ENCODE measurements at places on chromosomes 16 and 17.

DNA sequence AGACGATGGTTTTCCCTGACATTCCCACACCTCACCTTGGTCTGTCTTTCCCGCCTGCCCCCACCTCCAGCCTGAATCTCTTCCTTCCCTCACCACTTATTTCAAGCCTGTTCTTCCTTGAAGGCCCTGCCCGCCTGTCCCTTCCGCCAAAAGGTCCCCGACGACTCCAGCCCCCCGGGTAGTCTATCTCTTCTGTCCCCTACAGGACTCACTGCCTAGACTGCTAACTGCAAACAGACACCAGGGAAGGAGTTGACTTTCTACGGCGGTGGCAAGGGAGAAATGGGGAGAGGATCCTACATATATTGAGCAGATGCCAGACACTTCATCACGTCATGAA lies 53.7 kb downstream of the NT5M start:
- DNase-seq = no peak

GRCh38 chr17:69175625-69176456 lies 34.1 kb upstream of the ABCA6 start:
- DNase-seq = no peak

GRCh38 chr17:57016764-57017116 lies 38.8 kb downstream of the SCPEP1 start:
- no peak for DNase-seq

DNA sequence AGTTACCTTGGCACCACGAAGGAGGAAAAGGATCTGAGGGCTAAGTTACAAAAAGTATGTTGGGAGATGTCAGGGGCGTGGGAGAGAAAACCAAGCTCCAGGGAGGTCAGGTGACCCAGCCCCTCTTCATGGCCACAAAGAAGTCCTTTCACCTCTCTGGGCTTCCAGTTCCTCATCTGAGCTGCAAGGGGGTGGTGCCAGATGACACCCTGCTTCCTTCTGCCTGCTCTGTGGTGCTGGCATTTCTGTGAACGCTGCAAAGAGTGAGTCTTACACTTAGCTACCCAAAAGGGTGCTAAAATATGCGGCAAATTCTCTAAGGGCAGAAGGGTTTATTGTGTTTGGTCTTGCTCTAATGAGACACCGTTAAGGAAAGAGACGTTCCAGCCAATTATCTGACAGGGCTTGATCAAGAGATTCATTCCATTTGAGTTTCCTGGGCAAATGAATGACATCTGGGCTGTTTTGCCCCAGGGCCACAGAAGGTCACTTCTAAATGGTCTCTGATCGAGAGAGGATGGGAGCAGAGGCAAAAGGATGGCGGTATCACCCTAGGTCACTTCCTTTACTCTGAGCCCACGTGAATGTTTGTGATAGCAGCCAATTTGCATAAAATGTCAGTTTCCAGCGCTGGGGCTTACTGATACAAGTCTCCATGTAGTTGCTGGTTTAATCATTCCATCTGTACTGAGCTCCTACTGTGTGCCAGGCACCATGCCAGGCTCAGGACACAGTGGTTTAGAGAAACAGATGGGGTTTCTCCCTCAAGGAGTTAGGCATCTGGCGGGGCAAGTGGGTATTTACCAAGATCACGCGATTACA lies 210.2 kb downstream of the KATNIP start:
- no peak for DNase-seq

GRCh38 chr17:43631429-43631828 lies 30.3 kb downstream of the MEOX1 start:
- no peak for DNase-seq

GRCh38 chr17:34475296-34475695 lies 104.1 kb upstream of the TMEM132E start:
- DNase-seq = no peak

- DNase-seq = no peak
Measured at GRCh38 chr16:12575288-12575687, 228.4 kb downstream of the CPPED1 start.

GRCh38 chr16:52912565-52913173 lies 140.0 kb downstream of the CHD9NB start:
- no peak for DNase-seq

DNA sequence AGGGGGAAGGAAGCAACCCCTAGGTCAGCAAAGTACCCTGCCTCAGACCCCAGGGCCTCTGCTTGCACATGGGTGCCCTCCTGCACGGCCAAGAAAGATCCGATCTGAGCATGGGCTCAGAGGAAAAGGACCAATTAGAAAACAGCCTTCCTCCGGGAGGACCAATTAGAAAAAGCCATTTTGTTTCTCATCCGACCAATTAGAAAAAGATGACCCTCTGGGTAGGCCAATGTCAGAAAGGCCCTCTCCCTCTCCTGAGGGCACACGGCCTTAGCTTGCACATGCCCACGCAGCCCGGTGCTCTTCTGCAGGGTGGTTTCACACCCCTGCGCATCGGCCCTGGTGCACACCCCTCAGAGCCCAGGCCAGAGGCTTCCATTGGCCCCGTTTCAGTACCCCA lies 5.1 kb upstream of the CISD3 start:
- no peak for DNase-seq

DNA sequence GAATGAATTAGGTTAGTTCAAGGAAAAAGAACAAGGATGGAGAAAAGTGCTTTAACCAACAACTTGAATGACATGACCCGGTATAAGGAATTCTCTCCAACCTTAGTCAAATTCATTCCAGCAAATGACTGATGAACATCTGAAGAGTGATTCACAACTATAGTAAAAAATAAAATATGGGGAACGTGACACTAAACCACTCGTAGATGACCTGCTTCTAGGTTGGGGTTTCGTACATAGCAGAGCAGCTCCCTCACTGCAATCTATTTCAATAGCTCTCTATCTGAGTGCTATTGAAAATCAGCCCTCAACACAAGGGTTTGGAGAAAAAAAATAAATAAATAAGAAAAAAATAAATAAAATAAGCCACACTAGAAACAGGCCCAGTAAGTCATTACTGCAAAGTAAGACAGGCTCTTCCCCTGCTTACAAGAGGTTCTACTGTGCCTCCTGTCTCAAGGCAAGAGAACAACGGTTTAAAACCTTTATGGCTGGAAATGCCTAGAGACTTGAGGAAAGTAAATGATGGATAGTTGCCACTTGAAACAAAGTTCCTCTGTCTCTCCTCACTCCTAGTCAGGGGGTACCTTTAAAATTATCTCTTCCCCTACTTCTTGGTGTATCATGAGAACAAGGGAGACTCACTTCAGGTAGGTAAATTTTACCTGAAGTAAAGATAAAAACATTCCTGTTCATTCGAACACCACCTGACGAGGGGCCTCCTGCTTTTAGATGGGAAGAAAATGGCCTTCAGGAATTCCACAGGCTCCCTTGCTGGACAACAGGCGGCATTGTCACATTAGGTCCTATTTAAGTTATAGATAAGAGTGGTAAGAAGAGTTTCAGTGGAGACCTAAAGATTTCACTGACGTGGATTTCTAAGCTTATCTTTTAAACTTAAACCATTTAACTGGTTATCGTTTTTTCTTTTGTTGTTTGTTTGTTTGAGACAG lies 20.5 kb downstream of the COG7 start:
- no peak for DNase-seq

DNA sequence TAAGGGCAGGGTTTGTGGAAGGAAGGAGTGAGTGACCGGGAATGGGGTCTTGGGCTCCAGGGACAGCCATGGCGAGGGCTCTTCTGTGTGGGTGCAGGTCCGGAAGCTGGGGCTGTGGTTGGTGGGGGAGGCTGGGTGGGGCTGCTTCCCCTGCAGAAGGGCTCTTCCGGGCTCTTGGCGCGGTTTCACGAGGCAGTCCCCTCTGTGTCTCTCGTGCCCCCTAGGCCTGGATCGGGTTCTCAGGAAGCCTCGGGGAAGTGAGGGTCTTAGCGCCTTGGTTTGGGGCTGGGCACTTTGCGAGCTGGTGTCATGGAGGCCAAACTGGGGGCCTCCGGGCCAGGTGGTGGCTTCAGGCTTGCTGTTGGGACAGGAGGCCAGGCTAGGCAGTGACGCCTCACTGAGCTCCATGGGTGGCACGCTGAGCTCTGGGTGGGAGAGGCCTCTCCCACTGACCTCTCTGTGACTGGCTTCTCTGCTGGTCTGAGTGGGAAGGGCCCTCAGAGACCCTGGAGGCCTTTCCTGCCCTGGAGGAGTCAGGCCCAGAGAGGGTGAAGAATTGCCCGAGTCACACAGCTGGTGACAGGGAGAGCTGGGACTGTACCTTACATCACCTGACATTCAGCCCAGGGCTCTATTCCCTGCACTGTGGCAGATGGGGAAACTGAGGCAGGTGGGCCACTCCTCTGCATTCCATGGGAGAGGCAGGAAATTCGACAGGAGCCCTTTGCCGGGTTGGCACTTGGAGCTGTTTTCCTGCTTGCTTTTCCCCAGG lies 8.2 kb downstream of the ADCY7 start:
- no peak for DNase-seq

All from NCI-H2081 treated with DMSO at 0.1 percent for 48 hours (cell line).